ENCODE measurements at places on chromosomes 12 and 14.

GRCh38 chr14:75561013-75561432 is 17.4 kb upstream of the FLVCR2 start:
- DNase-seq, result no peak

- DNase-seq, result no peak
These were observed 80.8 kb downstream of the ANO2 start for GRCh38 chr12:5864301-5864700.

GRCh38 chr14:35285168-35286002 is 6.8 kb upstream of the PSMA6 start:
- DNase-seq, result no peak

GRCh38 chr14:55624913-55625312 is 44.9 kb downstream of the KTN1 start:
- no peak for DNase-seq

DNA sequence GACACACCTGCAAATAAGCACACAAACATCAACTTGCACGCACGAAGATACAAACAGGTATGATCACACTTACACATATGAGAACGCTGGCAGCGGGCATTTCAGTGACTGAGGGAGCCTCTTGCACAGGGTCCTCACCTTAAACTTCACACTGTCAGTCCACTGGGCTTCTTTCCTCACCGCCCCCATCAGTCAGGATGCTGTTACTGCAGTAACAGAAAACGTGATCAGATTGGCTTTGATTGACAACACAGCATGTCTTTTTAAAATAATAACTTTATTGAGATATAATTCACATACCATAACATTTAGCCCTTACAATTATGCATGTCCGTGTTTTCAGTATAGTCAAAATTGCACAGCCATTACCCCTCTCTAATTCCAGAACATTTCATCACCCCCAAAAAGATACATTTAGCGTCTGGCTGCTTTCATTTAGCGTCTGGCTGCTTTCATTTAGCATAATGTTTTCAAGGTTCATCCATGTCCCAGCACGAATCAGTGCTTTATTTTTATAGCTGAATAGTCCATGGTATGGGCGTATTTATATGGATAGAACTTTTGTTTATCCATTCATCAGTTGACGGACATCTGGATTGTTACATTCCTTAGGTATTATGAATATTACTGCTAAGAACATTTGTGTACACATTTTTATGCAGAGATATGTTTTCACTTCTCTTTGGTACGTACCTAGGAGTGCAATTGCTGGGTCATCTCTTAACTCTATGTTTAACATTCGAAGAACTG is 8.4 kb downstream of the CCDC197 start:
- no peak for DNase-seq

GRCh38 chr14:104956290-104956890 is 21.8 kb downstream of the AHNAK2 start:
- DNase-seq, result no peak

GRCh38 chr14:66920196-66920595 is 269.0 kb upstream of the GARIN2 start:
- DNase-seq, result no peak

DNA sequence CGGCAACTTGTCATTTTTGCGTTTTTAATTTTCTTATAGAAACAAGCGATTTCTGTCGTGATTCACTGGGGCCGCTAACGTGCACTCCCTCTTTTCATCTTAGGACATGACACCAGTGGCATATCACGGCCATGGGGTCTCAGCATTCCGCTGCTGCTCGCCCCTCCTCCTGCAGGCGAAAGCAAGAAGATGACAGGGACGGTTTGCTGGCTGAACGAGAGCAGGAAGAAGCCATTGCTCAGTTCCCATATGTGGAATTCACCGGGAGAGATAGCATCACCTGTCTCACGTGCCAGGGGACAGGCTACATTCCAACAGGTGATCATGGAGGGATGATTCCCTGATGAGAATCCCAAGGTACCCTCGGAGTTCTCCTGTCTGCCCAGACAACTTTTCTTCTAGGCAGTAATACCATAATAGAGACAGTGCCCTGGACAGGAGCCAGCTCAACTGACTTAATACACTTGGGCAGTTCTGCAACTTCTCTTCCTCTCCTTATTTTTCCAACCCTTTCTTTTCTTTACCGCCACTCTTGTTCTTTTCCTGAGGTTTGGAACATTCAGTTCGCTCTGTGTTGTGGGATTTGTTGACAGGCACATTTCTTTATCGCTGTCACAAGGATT is 821 bp downstream of the TMEM106C start:
- no peak for DNase-seq
